CD4-positive, alpha-beta T cell treated with Interleukin-2 at 100 ng/mL for 4 hours (primary cell): ENCODE measurements at places on chromosomes 6 and 20.
A peak's percentile ranks its signal among the peaks of the same experiment; 100 is the strongest.

- DNase-seq: no peak
Measured at GRCh38 chr6:1179571-1180459, 132.1 kb upstream of the FOXQ1 start.

- peak; percentile 10 for DNase-seq
Measured at GRCh38 chr20:24148372-24148771, 159.8 kb upstream of the GGTLC1 start.

DNA sequence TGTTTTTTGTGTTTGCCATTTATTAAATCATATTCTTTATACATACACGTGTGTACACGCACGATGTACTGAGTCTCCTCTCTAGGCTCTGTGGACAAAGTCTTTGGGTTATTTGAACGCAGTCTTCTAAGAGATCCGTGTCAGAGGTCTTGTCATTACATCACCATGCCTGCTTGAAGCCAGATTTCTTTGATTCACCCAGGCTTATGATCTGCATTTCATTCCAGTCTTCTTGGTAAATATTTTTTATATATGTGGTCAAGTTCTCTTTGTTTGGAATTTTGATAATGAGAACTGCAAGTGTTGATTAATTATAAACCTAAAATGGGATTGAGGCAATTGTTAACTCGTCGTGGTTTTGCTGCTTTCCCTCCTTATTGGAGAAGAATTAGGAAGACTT, 34.6 kb downstream of the KCNS1 start:
- DNase-seq: no peak

- DNase-seq: no peak
Measured at GRCh38 chr6:125154118-125154760, 666 bp downstream of the TPD52L1 start.

- DNase-seq: no peak
Measured at GRCh38 chr6:158778005-158778527, 41.1 kb downstream of the EZR start.

DNA sequence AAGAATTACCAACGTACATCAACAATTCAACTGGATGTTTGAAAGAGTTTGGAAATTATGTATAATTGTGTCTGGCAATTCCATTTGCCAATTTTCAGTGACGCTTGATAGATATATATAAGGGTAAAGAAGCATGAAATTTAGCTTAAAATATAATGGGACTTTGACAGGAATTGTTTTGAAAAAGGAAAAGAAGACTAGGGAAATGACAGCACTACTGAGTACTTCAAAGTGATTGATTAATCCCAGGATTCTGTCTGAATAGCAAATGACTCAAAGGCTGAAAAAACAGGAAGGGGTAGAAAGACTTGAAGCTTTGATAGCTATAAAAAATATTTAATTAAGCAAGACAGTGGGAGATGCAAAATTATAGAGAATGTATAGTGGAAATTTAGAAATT, 200.0 kb downstream of the KHDRBS2 start:
- DNase-seq: no peak

GRCh38 chr6:72321788-72322187, 300.1 kb upstream of the KCNQ5 start:
- DNase-seq: no peak

DNA sequence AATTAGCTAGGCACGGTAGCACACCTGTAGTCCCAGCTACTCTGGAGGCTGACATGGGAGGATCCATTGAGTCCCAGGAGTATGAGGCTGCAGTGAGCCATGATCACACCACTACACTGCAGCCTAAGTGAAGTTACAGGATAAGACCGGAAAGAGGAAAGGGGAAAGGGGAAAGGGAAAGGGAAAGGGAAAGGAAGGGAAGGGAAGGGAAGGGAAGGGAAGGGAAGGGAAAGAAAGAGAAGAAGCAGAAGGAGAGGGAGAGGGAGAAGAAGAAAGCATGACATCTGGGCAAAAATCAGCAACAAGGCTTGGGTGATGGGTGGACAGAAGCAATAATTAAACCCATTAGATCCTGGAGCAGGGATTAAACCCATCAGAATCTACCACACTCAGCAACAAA, 101.7 kb upstream of the RAB32 start:
- no peak for DNase-seq

GRCh38 chr6:36285797-36286196, 15.9 kb downstream of the PNPLA1 start:
- DNase-seq: no peak

- no peak for DNase-seq
Measured at GRCh38 chr6:148261470-148261869, 81.2 kb upstream of the SASH1 start.

GRCh38 chr6:157596886-157597285, 215.9 kb downstream of the ZDHHC14 start:
- DNase-seq: no peak

DNA sequence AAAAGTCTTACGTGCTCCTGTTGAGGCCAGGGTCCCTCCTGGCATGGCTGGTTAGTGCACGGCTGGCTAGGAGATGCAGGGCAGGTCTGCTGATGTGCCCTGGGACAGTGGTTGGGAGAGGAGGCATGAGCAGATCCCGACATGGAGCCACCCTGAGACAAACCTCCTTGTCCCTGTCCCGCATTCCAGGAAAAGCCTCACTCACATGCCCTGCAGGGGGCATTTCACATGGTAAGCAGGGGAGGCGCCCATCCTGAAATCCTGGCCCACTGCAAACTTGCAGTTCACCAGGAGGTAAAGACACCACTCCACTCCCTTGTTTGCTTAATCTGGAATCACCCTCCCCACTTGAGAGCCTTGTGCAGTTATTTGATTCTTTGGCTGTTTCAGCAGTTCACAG, 116.7 kb upstream of the SLC24A3 start:
- no peak for DNase-seq

DNA sequence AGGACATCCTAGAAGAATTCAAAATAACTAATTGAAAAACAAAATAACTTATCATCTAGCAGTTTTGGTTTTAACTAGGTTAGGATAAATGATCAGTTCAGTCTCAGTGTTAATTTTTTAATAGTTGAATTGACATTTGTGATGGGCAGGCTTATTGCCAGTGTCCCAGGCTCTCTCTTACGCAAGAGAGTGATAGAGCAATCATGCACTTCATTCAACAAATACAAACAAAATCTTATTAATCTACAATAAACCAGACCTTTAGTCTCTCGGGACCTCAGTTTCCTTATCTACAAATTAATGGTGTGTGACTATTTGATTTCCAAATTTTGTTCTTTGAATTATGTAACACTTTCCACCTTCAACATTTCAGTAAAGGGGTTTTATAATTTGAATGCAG, 385.9 kb upstream of the JAG1 start:
- DNase-seq: no peak

DNA sequence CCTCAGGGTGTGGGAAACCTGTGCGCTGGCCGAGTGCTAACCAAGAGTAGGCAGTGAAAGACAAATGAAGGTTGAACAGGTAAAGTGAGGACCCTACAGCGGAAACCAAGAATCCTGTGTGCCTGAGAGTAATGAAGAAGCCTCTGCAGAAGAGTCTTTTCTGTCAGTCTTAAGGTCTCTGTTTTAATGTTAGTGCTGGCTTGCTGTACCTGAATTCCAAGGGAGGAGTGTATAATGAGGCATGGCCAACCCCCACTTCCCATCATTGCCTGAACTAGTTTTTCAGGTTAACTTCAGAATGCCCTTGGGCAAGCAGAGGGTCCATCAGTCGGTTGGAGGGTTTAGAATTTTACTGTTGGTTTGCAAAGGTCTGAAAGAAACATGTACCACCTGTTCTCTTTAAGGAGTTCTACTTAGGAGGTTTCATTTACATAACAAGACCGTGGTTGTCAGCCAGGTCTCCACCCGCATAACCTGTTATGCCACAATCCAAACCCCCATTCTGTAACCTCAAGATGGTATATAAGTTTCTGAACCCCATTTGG, 589 bp upstream of the PDCD2 start:
- DNase-seq: no peak

DNA sequence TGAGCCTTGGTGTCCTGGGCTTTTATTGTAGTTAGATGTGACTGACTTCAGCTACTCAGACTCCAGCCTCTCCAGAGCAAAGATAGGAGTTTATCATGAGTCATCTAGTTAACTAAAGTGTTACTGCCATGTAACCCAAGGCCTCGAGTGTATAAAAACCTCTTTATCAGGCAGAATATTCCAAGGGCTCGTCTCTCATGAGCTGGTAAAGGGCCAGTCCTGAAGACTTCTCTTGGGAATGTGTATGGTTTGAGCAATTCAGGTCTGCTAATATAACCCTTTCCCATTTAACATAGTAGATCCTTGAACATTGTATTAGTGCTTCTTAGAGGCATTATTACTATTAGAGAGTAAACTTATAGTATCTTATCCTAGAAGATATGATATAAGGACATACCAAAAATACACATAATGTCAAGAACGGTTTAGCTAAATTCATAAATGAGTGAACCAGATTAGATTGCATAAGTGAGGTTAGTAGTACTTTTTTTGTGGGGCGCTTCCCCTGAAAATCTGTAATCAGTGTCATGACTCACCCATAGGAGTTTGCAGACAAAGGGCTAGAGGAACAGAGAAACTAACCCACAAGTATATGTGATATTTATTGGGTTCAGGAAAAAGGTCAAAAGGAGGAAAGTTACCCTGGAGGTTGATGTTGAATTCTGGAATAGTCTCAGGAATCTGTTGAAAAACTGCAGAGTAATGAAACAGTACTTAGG, 16.0 kb downstream of the DSE start:
- peak; percentile 33 for DNase-seq

DNA sequence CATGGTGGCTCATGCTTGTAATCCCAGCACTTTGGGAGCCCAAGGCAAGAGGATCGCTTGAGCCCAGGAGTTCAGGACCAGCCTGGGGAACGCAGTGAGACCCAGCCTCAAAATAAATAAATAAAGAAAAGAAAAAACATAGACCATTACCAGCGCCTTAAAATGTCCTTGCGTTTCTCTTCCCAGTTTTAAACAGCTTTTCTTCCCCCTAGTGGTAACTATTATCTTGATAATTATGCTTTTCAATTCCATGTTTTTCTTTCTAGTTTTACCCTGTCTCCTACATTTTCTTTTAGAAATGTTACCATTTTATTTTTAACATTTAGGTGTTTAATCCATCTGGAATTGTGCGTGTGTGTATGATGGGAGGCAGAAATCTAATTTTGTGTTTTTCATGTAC, 24.4 kb downstream of the DNAH8 start:
- DNase-seq: no peak

DNA sequence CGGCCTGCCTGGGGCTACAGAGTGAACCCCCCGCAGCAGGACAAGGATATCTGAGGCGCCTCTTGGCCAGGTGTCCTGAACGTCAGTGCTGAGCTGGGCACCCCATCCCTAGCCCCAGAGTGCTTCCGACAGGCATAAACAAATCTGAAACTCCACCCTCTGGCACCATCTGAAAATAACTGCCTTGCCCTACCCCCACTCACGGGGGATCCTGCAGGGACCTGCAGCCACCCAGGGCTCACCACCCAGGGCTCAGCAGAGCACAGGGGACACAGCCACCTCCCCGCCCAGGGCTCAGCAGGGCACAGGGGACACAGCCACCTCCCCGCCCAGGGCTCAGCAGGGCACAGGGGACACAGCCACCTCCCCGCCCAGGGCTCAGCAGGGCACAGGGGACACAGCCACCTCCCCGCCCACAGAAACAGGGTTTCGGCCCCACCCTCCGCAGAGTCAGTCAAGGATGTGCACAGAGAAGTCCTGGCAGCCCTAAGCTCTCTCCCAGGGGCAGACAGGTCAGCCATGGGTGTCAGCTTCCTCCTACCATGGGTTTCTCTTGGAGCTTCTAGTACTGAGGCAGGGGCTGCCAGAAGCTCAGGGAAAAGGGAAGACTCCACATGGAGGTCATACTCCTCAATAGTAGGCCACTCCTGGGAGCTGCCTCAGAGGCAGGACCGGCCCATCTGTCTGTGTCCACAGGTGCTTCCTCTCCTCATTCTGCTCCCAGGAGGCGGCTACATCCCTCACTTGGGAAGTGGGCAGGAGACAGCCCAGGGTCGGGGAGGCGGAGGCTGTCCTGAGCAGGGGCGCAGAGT, 4.6 kb downstream of the UCKL1 start:
- no peak for DNase-seq

- no peak for DNase-seq
Measured at GRCh38 chr20:25256226-25256859, 8.5 kb downstream of the PYGB start.

GRCh38 chr20:53707371-53708055, 113.9 kb upstream of the ZNF217 start:
- peak; percentile 43 for DNase-seq

- no peak for DNase-seq
Measured at GRCh38 chr20:56111961-56112730, 106.8 kb upstream of the CBLN4 start.

DNA sequence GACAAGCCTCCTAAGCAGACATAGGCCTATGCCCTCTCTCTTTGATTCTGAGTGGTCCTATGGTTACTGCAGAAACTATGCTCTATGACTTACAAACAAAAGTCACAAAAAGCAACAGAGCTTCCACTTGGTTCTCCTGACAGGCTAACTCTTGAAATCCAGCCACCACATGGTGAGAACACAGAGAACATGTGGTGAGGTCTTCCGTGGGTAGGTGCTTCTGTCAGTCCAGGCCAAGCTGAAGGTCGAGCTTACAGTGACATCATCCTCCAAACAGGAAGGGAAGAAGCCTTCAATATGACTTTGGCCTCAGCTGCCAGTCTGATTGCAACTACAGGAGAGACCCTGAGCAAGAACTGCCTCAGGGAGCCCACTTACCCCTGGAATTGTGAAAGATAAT, 265.5 kb downstream of the TBX18 start:
- DNase-seq: no peak

- DNase-seq: peak; percentile 43
Measured at GRCh38 chr6:148203970-148204369, 138.7 kb upstream of the SASH1 start.

GRCh38 chr20:48406498-48406897, 421.3 kb downstream of the PREX1 start:
- no peak for DNase-seq

- no peak for DNase-seq
Measured at GRCh38 chr6:89768324-89768723, 51.3 kb downstream of the MDN1 start.

GRCh38 chr6:61640463-61640862, 645.6 kb downstream of the KHDRBS2 start:
- DNase-seq: no peak

- no peak for DNase-seq
Measured at GRCh38 chr6:43838276-43839036, 68.4 kb downstream of the VEGFA start.

GRCh38 chr20:54014293-54014926, 56.0 kb downstream of the BCAS1 start:
- DNase-seq: no peak

GRCh38 chr6:91142154-91142553, 555.3 kb upstream of the MAP3K7 start:
- no peak for DNase-seq

DNA sequence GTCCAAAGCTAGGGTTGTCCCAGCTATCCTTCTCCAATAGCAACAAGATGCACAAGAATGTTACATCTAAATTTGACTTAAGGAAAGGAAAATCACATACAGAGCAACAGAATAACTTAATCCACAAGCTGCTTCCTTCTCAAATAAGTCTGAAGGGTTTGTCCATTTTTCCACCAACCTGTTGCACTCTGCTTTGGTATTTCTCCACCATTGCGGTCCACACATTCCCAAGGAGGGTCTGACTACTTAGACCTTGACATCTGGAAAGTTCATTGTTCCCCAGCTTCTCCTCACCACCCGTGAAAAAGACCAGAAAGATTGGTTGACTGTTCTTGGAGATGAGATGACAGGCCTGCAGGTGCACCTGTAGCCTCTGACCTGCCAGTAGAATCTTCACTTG, 72.5 kb downstream of the PDSS2 start:
- DNase-seq: no peak

- no peak for DNase-seq
Measured at GRCh38 chr6:162562041-162562440, 165.5 kb downstream of the PRKN start.
